Epithelial cell of proximal tubule (primary cell): ENCODE measurements at places on chromosomes 16 and 17. TPM values are rescaled to one million over a fixed set of nuclear protein-coding genes. Genes with fewer than 3 reads are reported as not detected.

The CCL23 gene
- not detected in 2 replicates for total RNA-seq

The DRC7 gene
- total RNA-seq: not detected in 2 replicates

DNA sequence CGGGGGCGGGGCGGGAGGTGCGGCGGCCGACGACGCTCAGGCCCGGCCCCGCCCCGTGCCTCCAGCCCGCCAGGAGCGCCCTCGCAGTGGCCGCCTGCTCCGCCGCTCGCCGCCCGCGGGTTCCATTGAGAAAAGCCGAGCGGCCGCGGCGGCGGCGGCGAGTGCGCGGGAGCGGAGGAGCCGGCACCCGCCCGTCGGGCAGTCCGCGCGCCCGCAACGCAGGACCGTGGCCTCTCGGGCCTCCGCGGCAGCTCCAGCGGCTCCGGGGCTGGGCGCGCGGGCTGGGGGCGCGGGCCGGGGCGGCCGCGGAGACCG is at the start of gene ZFPM1:
TSS of gene ZFPM1 (plus strand) at position 64 of the 315 bp plus-strand sequence. CDS start 359 bp downstream, outside the sequence.
- DNase-seq: no peak

DNA sequence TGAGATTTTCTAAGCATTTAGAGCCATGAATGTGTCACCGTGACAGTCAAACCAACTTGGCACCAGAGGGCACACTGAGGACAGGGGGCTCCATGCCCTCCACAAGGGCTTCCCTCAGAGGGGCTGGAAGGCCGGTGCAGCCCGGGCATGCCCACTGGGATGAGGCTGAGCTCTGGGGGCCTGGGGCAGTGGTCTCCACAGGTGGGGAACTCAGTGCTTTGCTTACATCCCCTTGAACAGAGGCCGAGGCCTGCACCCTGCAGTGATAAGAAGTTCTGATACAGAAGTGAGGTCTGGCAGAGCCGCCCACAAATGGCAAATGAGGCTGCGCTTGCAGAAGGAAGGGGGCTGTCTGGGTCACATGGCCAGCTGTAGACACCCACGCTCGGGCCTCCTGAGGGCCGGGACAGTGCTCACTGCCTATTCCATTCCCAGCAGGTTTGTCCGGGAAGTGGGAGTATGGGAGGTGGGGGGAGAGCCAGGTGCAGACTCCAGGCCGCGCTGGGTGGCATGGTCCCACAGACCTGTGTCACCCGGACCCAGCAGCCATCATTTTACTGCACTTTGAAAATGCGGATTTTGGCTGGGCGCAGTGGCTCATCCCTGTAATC is 116.8 kb upstream of the CREBBP start:
- DNase-seq: no peak

DNA sequence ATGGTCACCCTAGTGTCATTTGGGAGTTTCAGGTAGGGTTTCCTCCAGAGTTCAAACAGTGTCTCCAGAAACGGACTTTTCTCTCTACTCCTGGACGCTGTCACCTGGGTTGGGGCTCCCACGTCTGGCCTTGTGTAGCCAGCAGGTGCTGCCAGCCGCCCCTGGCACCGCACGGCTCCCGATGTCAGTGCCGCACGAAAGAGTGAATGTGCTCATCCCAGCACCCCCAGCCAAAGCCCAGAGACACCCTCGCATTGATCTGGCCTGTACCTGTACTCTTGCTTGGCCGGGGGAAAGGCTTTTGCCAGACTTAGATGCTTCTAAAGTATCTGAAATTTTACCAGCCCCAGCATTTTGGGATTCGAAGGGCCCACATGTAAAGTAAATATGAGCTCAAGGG is 351.9 kb downstream of the C16orf95 start:
- DNase-seq: no peak
